CD4-positive, alpha-beta T cell treated with Interleukin-2 at 100 ng/mL for 4 hours (primary cell): ENCODE measurements at places on chromosomes 7 and 10.

DNA sequence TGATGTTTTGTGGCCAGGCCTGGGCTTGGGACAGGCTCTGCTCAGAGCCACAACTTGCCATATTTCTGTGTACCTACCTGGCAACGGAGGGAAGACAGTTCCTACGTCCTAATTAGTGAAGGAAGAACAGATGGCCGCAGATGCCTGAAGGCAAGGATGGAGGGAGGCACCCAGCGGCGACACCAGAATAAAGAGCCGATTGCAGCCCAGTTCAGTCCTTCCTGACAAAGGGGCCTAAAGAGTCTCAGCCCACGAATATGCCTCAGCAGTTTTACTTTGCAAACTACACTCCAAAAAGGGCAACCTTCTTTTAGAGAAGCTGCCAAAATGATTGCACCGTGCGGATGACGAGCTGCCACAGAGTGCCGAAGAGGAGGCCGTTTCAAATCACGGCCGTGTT, 585.8 kb downstream of the GLRX3 start:
- no peak for DNase-seq

DNA sequence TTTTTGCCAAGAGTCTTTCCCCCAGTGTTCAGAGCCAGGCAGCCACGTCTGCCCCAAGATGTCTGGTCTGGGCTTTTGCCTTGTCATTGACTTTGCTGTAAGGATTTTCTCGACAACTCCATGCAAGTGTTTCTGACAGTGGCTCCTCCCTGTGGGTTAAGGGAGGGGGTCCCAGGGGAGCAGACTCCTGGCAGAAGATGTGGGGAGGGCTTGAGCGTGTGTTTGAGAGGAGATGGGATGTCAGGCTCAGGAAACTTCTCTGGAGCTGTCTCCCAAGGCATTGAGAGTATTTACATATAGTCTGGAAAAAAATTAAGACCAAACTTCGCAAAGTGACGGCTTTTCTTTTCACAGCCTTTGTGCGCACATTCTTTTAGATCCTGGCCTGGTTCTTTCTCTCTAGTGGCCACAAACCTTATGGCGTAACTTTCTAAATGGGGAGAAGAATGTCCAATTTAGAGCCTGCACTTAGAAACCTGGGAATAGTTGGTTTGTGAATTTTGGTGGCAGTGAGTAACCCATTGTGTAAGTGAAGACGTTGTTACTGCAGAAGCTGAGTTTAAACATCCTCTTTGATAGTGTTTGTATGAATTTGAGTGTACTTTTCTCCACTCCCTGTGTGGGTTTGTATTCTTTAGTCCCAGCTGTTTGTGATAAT, 201.5 kb downstream of the LRMDA start:
- no peak for DNase-seq

- DNase-seq, result no peak
These were observed 613 bp upstream of the BUB3 start for GRCh38 chr10:123153486-123154091.

DNA sequence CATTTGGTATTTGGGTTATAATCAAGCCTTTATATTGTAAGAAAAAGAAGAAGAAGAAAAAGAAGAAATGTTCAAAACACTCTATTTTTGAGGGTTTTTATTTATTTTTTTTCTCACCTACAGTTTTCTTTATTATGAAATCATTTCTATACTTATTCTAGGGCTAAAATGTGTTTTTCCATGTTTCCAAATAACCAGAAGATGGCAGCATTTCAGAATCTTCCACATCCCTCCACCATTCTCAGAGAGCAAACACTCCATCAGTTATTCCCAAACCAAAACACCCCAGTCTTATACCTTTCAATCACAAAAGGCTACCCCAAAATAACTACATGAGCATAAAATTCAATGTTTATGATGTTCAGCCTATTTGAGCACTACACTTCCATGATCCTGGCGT, 38.7 kb upstream of the PPP1R17 start:
- no peak for DNase-seq

- no peak for DNase-seq
These were observed 88.3 kb downstream of the CHST15 start for GRCh38 chr10:124005091-124005490.

GRCh38 chr10:122911889-122912484, 1.6 kb downstream of the FAM24A start:
- peak; percentile 33 for DNase-seq

DNA sequence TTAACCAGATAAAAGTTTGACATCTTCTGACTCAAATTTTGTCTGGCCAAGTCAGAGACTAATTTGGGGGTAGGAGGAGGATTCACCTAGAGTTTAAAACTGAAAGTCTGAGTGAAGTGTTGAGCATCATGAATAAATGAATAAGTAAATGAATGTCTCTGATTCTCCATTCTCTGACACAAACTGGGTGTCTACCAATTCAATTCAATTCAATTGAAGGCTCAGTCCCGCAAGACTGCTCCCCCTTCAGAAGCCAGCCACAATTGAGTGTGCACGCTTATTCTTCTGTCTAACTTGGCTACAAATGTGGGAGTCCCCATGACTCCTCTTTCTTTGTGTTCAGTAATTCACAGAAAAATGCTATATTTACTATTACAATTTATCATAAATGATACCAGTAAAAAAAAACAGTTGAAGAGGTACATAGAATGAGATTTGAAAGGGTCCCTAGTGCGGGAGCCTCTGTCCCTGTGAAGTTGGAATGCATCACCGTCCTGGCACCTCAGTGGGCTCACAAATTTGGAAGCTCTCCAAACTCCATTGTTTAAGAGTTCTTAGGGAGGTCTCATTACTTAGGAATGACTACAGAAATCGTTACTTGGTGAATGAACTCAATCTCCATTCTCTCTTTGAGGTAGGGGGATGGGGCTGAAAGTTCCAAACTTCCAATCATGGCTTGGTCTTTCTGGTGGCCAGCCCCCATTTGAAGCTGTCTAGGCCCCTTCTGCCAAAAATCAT, 243.7 kb upstream of the PHYHIPL start:
- no peak for DNase-seq

DNA sequence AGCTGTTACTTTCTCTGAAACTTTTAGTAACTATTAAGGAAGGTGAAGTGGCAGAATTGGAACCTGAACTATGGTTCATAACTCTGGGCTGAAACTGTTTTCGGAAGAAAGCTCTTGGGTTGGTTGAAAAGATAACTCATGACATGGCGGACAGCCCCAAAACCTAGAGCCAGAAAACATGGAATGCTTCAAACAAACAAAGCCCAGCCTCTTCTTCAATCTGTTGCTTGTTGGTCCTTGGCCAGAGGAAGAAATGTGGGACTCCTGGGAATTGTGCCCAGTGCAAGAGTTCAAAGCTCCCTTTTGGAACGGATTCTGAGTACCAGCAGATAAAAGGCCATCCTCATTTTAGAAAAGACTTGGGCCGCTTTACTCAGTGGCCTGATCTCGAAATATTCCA, 52.9 kb upstream of the CACNB2 start:
- no peak for DNase-seq

DNA sequence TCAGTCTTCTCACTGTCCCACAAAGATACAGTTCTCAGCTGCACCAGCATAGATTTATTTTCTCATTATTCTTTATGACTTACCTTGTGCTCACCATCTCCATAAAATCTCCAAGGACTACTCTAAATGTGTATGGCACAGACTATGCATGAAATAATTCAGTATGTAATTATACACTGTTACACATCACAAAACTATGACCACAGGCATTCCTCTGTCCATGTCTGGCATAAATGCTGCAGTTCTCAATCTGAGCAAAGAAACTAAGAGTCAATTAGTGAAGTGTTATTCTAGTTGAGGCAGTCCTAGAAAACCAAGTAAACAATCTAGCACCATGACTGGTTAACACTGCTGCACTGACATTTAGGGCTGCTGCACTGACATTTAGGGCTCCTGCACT, 2.7 kb downstream of the CYCS start:
- DNase-seq, result no peak

- no peak for DNase-seq
These were observed 35.9 kb upstream of the ELMO1 start for GRCh38 chr7:37484426-37485073.
